ENCODE measurements at places on chromosomes 7 and 10.

DNA sequence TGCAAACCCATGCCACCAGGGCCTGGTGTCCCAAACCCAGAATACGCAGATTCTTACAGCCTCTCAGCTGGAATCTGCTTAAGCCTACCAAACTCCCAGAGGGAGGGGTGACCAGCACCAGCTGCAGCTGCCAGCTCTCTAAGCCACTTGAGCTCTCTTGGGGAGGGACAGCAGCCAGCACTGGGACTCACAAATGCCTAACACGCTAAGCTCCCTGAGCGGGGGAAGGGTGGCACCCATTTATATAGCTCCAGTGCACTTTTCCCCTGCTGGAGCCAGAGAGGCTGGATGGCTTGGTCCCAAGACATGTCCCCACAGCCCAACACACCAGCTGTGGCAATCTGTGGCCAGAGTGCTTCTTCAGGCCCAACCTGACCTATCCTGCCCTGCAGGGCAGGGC lies 326.8 kb upstream of the NRG3 start:
- no peak for DNase-seq

DNA sequence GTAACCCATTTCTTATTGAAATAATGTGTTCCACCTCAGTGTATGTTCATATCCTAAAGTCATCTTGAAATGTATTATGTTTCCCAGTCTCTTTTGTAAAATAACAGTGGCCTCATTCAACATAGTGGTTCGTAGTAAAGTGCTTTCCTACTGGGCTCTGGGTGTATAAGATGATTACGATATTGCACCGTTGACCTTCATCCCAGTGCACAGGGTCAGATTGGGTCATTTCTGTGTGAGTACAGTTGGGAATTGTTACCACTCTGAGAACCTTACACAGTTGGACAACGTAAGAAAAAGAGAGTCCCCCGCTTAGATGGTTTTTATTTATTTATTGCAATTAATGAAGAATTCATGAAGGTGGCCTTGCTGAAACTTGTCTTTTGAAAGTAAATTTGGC lies 135.6 kb downstream of the CHN2 start:
- no peak for DNase-seq

DNA sequence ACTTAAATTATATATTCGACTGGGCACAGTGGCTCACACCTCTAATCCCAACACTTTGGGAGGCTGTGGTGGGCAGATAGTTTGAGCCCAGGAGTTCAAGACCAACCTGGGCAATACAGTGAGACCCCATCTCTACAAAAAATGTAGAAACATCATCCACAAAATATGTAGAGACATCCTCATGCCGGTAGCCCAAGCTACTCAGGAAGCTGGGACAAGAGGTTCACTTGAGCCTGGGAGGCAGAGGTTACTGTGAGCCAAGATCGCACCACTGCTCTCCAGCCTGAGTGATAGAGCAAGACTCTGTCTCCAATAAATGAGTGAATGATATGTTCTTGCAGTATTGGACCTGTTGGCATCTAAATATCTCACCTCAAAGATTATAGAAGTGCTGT lies 22.6 kb upstream of the TNS3 start:
- no peak for DNase-seq

DNA sequence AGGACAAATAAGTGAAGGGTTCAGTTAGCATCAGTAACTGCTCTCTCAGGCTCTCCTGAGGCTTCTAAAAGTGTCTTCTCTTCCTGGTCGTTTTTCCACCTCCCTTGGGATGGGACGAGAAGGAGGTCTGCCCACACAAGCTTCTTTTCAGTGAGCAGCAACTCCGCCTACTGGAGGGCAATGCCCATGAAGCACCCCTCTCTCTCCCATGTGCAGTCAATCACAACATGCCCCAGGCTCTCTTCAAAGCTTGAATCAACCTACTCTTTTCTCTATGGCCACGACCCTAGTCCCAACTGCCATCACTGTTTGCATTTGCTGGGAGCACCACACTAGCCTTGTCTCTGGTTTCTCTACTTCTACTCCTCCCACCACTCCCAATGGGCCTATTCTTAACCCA lies 135.6 kb downstream of the RPS24 start:
- DNase-seq, result no peak

GRCh38 chr10:47379445-47379785 lies 4.7 kb downstream of the ZNF488 start:
- no peak for DNase-seq

GRCh38 chr7:336810-337566 lies 47.0 kb downstream of the FOXL3 start:
- peak; percentile 64 for DNase-seq

- DNase-seq, result no peak
Observed at GRCh38 chr7:137904833-137905232, 58.1 kb upstream of the DGKI start.

- no peak for DNase-seq
Observed at GRCh38 chr7:22256541-22257096, 100.3 kb downstream of the RAPGEF5 start.

GRCh38 chr7:91784469-91784868 lies 96.0 kb downstream of the MTERF1 start:
- no peak for DNase-seq

GRCh38 chr7:34939175-34939574 lies 98.1 kb downstream of the DPY19L1 start:
- no peak for DNase-seq

DNA sequence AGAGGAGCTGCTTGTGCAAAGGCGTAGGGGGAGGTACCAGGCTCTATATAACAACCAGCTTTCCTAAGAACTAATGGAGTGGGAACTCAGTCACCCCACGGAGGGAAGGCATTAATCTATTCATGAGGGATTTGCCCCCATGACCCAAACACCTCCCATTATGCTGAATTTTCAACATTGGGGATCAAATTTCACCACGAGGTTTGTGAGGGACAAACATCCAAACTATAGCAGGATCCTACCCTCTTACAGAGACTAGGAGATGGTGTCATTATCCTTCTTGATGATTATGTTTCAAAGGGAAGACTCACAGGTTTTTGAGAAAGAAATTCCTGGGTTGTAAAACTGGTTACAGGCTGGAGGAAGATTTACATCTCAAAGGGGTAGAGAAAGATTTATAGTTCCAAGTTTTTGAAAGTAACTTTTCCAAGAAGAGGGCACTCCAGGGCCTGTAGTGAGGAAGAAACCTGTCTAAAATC lies 295.0 kb upstream of the DKK1 start:
- no peak for DNase-seq

DNA sequence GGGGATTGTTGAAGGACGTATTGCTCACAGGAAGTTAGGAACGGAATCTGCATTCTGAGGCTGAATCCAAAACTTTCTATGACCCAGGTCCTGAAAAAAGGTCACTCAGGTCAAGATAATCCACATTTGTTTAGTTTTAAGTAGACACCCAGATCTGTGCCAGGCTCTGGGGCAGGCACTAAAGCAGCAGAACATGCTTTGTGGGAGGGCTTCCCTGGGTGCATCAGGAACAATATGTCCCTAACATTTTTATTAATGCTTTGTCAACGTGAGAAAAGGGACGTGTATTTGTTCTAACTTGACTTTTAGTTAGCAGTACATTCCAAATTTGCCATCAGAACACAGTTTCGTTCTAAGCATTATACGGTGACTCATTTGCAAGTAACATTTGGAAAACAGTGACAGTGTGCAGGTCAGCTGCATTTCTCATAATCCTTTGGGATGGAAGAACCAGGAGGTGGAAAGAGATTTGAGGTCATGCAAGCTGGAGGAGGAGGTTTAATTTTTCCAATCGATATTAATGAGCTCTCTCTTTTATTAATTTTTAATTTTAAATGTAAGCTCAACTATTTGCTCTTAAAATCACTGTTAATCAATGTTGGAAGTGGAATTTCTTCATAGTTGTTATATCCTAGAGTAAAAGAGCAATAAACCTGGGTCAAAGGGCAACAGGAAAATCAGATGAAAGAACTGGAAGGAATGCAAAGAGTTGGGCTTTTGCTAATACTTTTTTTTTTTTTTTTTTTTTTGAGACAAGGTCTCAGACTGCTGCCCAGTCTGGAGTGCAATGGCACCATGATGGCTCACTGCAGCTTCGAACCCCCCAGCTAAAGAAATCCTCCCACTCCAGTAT lies 35.0 kb downstream of the TAS2R41 start:
- no peak for DNase-seq

- DNase-seq, result no peak
Observed at GRCh38 chr7:48426966-48427555, 255.8 kb downstream of the ABCA13 start.

DNA sequence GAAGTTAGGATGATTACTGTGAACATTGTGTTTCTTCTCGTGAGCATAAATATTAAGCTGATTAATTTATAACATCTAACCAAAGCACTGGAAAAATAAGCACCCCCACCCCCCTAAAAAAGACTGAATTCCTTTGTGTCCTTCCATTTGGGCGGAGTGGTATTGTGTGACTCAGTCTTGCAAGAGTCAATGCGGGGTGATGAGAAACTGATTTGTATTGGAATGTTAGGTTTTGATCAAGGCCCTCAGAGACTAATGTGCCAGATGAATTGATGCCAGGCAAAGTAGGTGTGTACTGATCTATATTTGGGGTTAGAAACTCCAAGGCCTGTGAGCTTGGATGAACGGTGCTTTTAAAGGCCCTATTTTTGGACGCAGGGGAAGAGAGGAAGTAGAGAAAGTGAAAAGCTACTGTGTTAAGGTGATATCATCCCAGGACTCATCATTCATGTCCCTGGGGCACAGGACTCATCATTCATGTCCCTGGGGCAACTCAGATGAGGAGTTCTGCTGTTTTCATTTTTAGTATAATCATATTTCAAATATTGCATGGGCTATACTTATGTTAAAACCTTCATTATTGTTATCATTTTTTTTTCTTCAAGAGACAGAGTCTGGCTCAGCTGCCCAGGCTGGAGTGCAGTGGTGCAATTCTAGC lies 61.3 kb upstream of the PTN start:
- no peak for DNase-seq

DNA sequence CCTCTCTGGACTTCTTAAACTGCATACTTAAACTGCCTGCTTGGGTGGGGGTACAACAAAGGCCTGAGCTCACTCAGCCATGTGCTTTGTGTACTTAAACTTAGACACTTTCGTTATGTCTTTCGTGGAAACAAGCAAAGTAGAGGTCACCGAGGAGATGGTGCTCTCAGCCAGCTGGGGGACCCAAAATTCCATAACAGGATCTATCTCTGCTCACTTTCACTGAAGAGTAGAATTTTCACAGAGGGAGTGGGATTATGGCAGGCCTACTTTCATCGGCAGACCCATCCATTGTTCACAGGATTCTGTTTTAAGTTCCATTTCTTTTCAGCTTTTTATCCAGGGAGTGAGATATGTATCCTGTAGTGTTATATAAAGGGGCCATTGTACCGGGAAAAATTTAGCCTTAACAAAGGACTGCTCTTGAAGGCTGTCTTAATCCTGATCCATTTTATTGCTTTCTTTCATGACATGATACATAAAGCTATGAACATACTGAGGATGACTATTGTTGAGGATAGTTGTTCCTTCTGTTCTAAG lies 370.0 kb upstream of the GHITM start:
- DNase-seq, result no peak

DNA sequence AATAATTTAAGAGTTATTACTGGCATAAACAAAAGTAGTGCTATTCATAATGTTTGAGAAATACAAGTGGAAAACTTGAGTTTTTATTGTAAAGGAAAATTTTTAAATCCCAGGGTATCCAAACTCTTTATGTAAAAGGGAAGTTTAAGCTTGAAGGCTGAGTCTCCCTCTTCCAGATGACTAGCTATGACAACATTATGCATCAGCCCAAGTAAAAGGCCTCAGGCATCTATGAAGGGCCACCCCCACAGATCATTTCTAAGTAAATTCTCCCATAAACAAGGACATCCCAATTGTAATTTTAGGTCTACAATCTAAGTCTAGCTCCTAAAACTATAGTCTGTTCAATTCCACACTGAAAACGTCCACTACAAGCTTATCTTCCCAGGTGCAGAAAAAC lies 166.2 kb upstream of the STEAP1 start:
- DNase-seq, result no peak

DNA sequence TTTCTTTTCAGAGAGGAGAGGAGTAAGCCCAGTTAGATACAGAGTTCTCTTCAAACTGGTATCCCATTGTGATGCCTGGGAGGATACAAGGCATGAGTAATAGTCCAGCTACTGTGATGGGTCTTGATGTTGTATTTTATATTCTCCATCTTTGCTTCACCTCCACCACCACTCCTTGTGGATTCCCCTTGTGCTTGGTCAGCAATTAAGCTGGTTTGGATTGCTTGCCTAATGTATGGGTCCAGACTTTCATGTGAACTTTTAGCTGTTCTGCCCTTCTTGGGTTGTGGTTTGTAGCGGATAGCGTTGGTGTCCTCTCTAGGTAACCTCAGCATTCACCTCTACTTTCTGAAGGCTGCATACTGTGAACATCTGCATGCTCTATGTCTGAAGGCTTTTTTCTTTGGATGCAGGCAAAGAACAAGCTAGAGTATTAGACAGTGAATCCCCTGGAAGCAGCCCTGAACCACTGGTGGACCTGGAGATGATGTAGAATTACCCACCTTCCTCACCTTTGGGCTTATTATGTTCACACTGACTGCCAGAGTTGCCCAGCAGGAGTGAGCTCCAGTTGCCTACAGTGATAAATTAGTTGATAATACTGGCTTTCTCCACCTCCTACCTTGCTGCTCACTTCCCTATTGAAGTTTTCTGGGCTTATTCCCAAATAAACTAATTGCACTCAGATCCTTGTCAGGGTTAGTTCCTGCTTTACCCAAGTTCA lies 126.5 kb upstream of the MTPN start:
- DNase-seq, result no peak

GRCh38 chr7:42272793-42273665 lies 36.0 kb upstream of the GLI3 start:
- DNase-seq, result no peak

DNA sequence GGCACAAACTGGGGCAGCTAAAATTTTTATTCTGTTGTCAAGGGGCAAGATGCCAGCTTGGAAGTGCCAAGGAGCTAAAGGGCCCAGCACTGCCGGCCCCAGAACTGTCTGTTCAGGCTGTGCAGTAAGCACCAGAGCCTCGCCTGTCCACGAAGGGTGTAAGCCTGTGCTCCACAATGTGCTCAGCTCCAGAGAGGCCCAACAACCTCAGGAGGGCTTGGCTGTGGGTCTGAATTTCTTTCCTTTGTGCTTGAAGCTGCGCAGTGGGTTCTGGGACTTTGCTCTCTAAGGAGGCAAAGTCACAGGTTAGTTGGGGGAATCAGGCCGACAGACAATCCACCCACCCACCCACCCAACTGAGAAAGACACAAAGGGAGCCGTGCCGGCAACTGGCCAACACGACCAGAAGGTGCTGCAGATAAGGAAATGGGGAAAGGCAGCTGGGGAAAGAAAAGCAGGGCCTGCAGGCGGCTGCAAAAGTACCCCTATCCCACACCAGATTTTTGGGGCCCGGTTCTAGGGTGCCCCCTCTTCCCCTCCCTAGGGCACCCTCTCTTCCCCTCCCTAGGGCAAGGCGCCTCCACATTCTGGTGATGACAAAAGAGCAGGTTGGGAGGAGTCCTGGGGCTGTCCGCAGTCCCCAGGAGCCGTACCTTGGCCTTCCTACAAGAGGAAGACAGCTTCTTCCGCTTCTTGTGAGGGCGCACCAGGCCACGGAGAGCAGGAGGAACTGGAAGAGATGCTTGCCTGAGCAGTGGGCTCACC lies 7.7 kb downstream of the DDX56 start:
- no peak for DNase-seq

GRCh38 chr10:44973323-44974081 lies 5.1 kb downstream of the DEPP1 start:
- DNase-seq, result no peak

GRCh38 chr10:114234132-114234531 lies 4.9 kb upstream of the VWA2 start:
- DNase-seq, result no peak

GRCh38 chr10:90591629-90592028 lies 266.2 kb downstream of the HTR7 start:
- no peak for DNase-seq
